ENCODE measurements at places on chromosomes 16 and 17.

DNA sequence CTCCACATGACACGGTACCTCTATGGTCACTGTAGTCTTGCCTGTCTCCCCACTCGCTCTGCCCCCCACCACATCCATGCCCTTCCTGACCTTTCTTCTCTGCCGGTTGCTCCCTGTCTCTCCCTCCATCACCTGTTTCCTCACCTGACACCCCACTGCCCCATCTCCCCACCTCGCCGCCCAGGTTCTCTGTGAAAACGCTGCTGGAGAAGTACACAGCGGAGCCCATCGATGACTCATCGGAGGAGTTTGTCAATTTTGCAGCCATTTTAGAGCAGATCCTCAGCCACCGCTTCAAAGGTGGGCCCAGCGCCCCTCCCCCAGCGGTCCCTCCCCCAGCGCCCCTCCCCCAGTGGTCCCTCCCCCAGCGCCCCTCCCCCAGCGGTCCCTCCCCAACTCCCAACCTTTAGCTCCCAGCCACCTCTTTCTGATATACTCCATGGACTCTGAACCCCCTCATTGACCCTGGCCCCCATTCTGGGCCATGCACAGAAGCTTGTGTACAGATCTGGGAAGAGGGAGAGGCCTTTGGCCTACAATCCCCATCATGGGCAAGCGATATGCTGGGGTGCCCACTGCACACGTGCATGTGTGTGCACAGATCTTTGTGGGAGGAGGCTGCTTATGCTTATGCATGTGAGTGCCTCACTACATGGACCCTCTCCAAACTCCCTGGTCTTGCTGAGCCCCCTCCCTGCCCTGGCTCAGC lies 4.1 kb downstream of the RUNDC3A start:
- no peak for DNase-seq

GRCh38 chr16:70590722-70591415 lies 55.5 kb upstream of the IL34 start:
- DNase-seq: no peak

GRCh38 chr16:70706948-70707465 lies 21.2 kb upstream of the MTSS2 start:
- DNase-seq: no peak

DNA sequence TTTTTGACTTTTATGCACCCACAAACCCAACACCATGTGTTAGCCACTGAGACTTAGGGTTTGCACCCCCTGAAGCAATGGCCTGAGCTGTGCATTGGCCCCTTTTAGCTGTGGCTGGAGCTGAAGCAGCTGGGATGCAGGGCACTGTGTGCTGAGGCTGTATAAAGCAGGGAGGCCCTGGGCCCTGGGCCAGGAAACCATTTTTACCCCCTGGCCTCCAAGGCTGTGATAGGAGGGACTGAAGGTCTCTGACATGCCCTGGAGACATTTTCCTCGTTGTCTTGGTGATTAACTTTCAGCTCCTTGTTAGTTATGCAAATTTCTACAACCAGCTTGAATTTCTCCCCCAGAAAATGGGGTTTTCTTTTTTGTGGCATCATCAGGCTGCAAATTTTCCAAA lies 6.7 kb upstream of the ANKFN1 start:
- no peak for DNase-seq

DNA sequence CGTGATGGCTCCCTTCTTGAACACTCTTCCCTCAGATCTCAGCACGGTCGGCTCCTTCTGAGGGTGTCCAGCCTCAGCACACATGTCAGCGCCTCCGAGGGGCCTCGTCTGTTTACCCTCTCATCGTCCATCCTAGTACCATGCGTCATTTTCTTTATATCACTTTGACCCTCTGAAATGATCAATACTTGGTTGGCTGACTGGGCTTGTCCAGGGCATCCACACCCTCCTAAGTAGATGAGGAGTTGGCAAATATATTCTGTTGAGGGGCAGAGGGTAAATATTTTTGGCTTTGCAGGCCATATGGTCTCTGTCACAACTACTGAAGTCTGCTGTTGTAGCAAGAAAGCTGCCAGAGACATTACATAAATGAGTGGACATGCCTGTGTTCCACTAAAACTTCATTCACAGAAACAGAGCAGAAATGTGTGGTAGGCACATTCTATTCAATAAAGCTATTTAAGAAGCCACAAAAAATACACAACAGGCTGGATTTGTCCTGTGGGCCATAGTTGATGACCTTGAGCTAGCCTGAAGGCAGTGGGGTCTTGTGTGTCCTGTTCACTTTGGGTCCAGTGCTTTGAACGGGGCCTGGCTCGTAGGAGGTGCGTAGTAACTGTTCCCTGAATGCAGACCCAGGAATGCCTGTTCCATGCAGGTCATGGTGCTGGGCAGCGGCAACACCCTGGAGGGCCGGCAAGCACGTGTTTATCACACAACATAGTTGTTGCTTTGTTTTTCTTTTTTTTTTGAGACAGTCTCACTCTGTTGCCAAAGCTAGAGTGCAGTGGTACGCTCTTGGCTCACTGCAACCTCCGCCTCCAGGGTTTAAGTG lies 185.8 kb downstream of the SNX29 start:
- DNase-seq: no peak

DNA sequence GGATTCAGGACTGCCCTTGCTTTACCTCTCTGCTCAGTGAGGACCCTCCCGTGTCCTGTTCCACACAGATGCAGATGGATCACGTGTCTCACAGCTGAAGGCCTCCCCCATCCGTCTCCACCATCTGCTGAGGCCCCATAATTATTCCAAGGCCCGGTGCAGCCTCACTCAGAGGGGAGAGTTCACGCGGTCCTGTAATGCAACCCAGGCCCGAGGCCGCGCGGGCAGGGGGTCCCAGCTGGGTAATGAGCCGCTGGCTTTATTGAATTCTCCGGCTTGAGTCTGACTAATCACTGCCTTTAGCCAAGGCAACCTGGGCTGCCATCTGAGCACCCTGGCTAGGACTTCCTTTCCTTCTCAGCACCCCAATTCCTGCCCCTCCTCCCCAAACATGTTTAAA lies 4.4 kb upstream of the WFIKKN2 start:
- DNase-seq: no peak

GRCh38 chr17:40557531-40558299 lies 7.6 kb downstream of the CCR7 start:
- no peak for DNase-seq

DNA sequence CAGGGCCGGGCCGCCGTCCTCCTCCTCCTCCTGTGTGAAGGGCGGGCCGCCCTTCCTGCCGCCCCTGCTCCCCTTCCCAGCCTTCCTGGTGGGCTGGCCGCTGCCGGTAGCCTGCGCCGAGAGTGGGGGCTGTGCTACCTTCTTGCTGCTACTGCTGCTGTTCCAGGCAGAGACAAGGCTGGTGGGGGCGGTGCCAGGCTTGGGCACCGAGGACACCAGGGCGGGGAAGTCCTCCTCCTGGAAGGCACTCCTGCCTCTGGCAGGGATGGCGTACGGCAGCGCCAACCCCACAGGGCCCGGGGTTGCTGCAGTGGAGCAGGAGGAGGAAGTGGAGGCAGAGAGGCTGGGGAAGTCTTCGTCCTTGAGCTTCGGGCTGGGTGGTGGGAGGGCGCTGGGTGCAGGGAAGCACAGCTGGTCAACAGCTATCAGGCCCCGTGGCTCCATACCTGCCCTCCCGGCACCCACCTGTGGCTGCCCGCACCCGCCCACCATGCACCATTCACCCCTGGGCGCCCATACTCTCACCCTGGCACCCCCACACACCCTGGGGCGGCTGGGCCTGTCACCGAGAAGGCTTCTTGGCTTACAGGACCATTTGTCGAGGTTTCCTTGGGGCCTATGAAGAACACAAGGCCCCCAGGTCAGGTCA lies 9.6 kb downstream of the ZNF598 start:
- no peak for DNase-seq

DNA sequence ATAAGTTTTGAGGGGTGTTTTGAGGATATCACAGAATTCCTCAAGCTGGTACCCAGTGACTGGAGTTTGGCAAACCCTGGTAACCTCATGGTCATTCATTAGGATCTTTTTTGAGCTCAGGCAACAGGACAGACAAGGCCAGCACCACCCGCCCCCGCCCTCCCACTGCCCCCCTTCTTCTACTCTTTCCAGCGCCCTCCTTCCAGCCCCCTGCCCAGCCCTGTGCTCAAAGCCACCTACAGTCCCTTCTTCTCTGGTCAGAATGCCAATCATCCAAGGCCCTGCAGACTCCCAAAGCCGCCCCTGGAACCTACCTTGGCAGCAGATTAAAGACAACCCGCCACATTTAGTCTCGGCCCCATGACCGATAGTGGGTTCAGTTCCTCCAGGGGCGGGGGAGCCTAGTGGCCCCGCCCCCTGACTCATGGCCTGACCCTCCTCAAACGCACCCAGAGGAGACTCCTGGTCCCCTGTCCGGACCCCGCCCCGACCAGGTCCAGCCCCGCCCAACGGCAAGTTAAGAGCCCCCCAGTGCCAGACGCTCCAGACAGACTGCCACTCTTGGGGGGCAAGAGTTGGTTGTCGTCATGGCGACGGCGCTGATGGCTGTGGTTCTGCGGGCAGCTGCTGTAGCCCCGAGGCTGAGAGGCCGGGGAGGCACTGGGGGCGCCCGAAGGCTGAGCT lies at the start of gene NAGS:
TSS of gene NAGS (plus strand) at position 546 of the 684 bp plus-strand sequence. CDS start at position 588, 42 bp downstream.
- no peak for DNase-seq

- DNase-seq: no peak
These were observed 354.4 kb downstream of the SNX29 start for GRCh38 chr16:12330946-12331345.

DNA sequence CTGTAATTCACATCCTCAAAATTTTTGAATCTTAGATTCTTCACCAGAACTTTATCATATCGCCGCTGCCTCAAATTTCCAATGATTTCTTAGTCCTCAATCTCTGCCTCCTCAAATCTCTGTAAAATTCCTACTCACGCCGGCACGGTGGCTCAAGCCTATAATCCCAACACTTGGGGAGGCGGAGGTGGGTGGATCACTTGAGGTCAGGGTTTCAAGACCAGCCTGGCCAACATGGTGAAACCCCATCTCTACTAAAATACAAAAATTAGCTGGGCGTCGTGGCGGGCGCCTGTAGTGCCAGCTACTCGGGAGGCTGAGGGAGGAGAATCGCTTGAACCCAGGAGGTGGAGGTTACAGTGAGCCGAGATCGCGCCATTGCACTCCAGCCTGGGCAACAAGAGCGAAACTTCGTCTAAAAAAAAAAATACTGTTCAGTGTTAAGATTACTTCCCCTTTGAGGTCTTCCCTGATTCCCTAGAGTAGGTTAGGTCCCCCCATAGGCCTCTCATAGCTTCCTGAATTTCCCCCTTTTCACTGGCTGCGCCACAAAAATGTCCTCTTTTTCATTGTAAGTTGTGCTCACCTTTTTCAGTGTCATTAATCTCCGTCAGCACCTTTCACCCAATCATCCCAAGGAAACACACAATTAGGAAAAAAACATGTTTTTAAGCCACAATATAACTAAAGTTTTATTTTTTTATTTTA lies 919 bp upstream of the CBX1 start:
- DNase-seq: no peak

- DNase-seq: peak; percentile 56
These were observed 9.3 kb downstream of the RIPOR1 start for GRCh38 chr16:67537636-67538591.

GRCh38 chr17:42536048-42536371 lies at the start of gene NAGLU:
Gene NAGLU, plus strand, starts transcription at chr17:42536241. Its CDS starts 32 bp downstream, at chr17:42536273.
- peak; percentile 58 for DNase-seq

- DNase-seq: no peak
These were observed 736.4 kb upstream of the GOT2 start for GRCh38 chr16:59470556-59470955.

- no peak for DNase-seq
These were observed 113.6 kb downstream of the SMG6 start for GRCh38 chr17:2190014-2190413.

GRCh38 chr17:76734080-76734840 lies 2.9 kb downstream of the SRSF2 start:
- DNase-seq: no peak

DNA sequence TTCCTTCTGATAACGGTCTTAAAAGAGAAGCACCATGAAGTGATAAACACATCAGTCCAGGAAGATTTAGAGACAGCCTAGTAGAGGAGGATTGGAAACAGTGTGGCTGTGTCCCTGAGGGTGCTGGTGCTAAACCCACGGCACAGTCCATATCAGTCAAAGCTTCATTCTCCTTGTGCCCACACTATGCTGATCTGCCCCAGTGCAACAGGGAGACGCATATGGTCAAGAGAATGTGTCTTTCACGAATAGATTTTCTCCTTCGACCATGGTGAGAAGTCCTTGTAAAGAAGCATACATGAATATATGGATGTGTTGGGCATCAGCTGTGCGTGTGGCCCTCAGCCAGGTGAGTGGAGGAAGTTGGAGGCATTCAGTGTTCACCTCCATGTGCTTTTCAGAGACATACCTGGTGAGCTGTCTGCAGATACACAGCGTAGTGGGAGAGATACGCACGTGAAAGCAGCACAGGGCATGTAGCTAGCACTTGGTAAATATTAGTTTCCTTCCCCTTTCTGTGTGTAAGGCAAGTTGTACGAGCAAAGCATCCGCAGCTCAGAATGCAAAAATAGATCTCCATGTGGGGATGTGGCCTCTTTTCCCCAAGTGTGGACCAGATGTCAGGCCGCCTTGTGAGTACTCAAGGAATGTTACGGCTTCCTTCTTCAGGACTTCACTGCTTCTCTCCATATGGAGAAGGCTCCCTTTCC lies 29.4 kb downstream of the HLF start:
- no peak for DNase-seq

DNA sequence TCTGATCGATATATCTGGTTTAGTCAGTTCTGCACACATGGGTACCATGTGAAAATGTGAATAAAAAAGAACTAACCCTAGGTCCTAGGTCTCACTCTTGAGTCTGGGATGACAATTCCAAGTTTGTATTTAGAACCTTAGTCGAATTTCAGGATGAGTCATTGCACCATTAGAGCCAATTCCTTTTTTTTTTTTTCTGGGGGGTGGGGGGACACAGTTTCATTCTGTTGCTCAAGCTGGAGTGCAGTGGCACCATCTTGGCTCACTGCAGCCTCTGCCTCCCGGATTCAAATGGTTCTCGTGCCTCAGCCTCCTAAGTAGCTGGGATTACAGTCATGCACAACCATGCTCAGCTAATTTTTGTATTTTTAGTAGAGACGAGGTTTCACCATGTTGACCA lies 41.6 kb downstream of the SPAG9 start:
- DNase-seq: no peak

DNA sequence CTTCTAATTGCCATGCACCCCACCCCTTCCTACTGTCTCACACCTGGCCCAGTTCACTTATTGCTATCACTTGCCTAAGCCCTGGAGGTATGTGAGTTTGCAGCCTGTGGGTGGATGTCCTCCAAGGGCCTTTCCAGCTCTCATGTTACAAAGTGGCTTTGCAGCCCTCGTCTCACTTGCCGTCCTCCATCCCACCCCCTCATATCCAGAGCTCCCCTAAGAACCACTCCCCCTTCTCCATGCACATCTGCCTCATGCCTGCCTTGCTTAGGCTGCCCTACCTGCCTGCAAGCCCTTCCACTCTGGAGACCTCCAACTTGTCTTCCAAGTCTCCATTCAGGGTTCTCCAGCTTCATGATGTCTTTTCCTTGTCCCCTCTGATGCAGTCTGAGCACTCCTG lies 119.4 kb upstream of the NLRP1 start:
- DNase-seq: no peak

Measured in activated T-helper 1 cell treated with anti-CD3 and anti-CD28 coated beads, Interleukin-2, amount 50 U/mL, for 16 hours (primary cell).